ENCODE measurements at places on chromosomes 4 and X. TPM values are rescaled to one million over a fixed set of nuclear protein-coding genes. Genes with fewer than 3 reads are reported as not detected.

CT45A3 gene
- not detected for total RNA-seq

NFKB1 gene
- 32.0 TPM for total RNA-seq

FGFR3 gene
- total RNA-seq: 0.25 TPM

GAB3 gene
- 1.4 TPM for total RNA-seq

CENPVL1 gene
- not detected for total RNA-seq

ANKRD50 gene
- total RNA-seq: 29.0 TPM

All from uterine smooth muscle cell (primary cell).